ENCODE measurements at places on chromosomes 12 and 14.
A peak's percentile ranks its signal among the peaks of the same experiment; 100 is the strongest.

- no peak for DNase-seq
These were observed 26.6 kb upstream of the LIMA1 start for GRCh38 chr12:50309950-50310349.

- no peak for DNase-seq
These were observed 505 bp downstream of the HELB start for GRCh38 chr12:66302827-66303169.

DNA sequence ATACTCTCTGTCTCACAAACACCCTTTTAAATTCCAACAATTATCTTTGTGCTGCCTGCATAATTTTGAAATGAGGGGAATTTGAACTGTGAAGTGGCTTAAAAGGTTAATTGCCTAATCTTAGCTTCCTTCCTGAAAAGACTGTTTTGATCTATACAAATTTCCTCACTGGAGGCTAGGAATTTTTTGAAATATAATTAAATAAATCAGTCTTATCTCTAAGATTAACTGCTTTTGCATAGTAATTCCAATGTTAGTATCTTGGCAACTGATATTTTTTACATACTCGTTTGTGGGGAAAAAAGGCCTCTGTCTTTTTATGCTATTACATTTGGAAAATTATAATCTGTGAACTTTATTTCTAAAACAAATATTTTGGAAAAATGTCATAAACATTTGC is 498.5 kb downstream of the TMTC2 start:
- no peak for DNase-seq

DNA sequence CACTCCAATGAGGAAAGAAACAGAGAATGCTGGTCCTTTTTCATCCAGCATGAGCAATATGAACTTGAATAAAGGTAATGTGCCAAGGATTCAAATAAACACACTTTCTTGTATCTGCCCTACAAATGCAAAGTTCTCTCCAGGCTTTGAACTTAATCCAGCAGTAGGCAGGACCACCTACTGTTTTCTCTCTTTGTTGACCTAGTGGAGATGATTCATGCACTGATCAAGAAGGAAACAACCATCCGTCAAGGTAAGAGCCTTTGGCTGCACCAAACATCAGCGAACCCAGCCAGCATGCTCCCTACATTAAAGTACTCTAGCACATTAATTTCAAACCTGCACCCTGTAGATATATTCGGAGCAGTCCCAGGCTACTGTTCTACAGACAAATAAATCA is 489.3 kb downstream of the GALC start:
- DNase-seq = no peak

GRCh38 chr14:21940887-21941856 is 267.6 kb upstream of the OR4E1 start:
- no peak for DNase-seq

- no peak for DNase-seq
These were observed 8.8 kb downstream of the DENND5B start for GRCh38 chr12:31582155-31582554.

DNA sequence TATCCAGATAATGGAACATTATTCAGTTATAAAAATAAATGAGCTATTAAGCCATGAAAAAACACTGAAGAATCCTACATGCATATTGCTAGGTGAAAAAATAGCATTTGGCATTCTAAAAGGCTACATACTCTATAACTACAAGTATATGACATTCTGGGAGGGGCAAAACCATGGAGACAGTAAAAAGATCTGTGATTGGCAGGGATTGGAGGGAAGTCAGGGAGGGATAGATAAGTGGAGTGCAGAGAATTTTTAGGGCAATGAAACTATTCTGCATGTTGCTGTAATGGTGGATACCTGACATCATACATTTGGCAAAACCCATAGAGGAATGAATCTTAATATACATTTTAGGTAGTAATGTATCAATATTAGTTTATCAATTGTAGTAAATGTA is 63.1 kb upstream of the SLC38A2 start:
- no peak for DNase-seq

GRCh38 chr12:124992874-124993625 is 395 bp upstream of the BRI3BP start:
- DNase-seq = peak; percentile 14

DNA sequence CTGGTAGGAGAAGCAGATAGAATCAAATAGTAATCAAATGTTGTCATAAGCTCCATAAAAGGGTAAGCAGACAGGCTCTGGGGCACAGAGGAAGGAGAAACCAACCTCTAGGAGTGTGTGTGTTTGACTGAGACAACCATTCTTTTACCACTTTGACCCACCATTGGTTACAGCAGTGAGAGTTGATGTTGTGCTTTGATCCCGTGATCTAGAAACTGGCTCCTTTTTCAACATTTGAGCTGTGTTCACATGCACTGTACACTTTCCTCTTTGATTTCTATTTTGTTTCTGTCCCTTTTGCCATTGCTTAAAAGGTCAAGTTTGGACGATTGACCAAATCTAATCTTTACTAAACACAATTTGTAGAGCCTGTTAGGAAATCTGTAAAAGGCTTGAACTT is 108.0 kb downstream of the DAAM1 start:
- DNase-seq = no peak

- no peak for DNase-seq
These were observed 96.7 kb downstream of the SLC25A47 start for GRCh38 chr14:100419856-100420255.

GRCh38 chr12:89878327-89878726 is 169.7 kb upstream of the ATP2B1 start:
- no peak for DNase-seq

DNA sequence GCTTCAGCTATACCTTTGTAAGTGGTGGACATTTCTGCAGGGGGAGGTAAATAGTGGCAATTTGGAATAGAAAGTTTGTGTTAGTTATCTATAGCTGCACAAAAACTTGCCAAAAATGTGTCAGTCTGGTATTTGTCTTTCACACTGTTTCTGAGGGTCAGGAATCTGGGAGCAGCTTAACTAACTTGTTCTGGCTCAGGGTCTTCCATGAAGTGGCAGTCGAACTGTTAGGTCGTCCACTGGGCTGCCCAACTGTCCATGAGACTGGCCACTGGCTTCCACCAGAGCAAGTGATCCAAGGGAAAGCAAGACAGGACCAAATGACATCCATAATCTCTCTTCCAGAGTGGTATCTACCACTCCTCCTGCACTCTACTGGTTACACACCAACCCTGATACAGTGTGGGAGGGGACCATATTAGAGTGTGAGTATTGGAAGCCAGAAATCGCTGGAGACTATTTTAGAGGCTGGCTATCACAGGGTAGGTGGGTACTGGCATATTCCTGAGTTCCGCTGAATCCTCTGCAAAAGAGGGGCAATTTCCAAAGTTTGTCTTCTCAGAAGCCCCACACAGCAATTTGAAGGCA is 60.9 kb downstream of the DYRK2 start:
- DNase-seq = no peak

DNA sequence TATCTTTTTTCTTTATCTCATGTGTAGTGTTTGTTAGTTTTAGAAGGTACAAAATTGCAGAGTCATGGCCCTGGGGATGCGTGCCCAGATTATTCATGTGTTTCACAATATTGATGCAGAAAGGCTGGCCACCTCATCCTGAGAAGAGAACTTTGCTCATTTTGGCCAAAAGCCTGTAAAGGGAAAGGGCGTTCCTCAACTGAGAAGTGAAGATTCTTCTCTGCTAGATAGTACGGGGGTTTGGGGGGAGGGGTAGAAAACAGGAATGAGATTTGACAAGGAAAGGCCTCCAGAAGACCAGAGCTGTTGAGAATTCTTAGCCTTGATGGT is 1.7 kb downstream of the MGST1 start:
- no peak for DNase-seq

- DNase-seq = no peak
These were observed 16.9 kb downstream of the LRCOL1 start for GRCh38 chr12:132593521-132593920.

DNA sequence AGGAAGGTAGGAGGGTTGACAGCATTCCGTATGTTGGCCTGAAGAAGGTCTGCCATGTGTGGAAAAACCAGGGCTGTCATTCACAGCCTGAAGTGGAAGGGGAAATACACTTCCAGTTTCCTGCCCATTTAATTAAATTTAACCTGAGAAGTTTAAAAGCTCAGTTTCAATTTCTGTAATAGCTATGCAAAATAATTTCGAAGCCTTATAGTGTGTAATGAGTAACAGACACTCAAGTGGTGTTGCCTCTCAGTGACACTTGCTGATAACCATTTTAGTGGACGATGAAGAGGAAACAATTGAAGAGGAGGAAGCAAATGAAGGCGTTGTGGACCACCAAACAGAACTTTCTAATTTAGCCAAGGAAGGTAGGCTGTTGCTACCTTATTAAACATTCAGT is 44.8 kb downstream of the EP400 start:
- no peak for DNase-seq

GRCh38 chr12:52380271-52380694 is 5.2 kb downstream of the KRT84 start:
- DNase-seq = peak; percentile 11

DNA sequence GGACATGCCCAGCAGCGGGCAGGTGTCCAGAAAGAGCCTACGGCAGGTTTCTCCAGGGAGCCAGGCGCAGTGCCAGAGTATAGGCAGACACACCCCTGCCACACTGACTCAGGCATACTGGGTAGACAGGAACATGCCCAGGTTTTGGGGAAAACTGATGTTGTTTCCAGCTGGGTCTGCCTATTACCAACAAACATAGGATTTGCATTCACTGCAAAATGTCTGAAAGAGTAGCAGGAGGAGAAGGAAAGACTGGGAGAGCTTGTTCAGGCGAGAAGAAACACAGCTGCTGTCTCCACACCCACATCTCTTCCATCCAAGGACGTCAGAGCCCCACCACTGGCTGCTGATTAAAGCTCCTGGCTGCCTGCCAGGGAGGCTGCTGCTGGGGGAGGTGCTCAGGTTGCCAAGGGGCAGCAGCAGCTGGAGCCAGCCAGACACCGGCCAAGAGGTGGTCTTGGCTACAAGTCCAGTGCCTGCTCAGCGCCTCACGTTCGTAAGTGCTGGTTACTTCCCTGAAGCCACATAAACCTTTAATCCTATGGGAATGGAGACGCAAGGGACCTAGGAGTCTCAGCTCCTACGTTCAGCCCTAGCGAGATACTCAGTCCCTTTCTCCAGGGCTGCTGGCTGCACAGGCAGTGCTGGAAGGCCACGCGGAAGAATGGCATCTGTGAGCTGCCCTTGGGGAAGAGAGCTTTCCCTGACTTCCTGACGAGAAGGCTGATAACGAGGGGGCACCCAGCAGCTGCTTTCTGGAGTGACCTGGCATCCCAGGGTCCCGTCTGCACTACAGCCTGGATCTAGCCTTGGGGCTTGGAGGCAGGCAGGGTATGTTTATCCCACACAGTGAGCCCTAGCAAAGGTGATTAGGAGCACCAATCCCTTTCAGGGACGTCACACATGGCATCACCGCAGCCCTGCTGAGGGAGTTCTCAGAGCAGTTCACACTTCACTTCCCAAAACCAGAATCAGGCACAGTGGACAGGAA is 58.1 kb downstream of the PLEKHG3 start:
- no peak for DNase-seq

All from substantia nigra (tissue), 51 donors.